ENCODE measurements at places on chromosomes 7 and 10.

- DNase-seq: no peak
These were observed 314.5 kb upstream of the AKR1E2 start for GRCh38 chr10:4511509-4511908.

- DNase-seq: no peak
These were observed 10.5 kb downstream of the PSPH start for GRCh38 chr7:56040730-56041129.

DNA sequence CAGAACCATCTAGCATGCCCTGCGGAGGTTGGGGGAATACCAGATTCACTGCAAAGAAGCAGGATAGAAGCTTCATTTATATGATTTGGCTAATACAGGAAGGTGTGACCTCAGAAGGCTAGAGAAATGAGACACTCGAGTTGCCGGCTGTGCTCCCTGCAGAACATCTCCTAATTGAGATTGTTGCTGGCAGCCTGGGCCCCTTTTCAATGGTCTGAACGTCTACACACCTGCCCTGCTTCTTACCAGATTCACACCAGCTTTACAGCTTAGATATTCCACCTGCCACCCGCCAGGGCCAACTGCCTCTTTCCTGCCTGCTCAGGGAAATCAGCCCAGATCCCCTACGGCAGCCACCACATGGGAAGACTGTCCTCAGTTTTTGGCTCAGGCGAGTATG is 475.3 kb upstream of the AUTS2 start:
- no peak for DNase-seq

DNA sequence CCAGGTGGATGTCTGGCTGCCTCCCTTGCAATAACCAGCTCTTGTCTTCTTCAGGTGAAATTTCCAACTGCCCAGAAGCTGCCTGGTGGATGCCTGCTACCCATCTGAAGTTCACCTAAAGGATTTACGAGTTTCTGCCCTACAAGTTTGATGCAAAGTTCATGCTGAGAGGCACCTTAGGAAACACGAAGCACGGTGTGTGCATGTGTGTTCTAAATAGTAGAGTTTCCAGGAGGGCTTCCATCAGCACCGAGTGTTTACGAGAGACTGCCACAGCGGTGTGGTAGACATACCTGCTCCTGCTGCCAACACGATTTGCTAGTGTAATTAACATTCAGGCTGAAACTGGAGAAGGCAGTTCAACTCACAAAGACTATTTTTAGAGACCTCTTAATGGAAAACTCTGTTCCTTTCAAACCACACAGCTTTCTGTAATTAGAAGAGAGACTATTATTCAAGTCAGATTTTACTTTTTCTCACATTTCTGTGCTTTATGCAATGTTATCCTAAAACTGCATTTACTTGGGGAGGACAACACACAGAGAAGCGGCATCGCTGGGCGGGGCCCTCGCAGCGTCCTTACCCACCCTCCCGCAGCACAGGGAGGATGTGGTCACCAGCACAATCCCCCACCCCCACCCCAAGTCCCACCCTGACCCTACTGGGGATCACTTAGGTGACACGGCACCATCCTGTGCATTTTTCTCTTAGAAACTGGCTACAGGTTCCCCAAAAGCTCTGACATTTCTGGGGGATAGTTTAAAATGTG is 15.5 kb upstream of the CPXM2 start:
- no peak for DNase-seq

DNA sequence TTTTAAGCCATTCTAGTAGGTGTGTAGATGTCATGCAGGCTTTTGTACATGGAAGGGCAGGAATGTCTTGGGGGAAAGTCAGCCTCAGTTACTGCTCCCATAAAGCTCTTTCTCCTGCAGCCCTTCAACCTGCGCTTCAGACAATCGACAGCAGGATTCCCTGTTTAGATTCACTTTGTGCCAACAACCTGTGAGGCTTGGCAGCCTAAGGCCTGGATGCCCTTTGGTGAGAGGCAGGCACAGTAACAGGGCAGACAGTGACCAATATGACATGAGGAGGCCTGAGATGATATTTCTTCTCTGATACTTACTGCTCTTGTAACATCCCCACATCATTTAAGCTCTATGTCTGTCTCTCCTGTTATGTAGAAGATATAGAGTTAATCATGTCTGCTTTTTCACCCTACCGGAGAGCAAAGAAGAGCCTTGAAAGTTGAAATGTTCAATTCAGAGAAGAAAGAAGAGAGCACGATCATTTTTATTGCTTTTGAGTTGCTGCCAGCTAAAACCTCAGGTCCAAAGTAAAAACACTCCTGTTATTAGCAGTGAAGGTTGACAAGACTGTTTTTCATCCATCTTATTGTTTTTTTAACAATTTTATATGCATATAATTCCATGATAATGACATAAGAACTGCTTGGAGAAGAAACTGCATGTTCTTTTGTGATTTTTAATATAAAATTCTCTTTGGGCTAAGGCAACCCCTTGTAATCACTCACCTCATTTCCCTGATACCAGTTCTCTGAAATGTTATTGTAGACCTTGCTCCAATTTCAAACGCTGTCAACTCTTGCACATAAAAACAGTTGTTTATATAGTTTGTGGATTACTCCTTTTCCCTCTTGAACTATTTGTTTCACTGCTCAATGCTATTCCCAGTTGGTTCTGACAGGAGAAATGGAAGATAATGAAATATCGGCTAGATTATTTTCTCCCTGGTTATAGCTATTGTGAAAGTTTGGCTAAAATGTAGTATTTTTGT is 140.9 kb downstream of the GALNT17 start:
- DNase-seq: no peak

- DNase-seq: no peak
These were observed 76.8 kb upstream of the LRRN3 start for GRCh38 chr7:111014079-111014478.

DNA sequence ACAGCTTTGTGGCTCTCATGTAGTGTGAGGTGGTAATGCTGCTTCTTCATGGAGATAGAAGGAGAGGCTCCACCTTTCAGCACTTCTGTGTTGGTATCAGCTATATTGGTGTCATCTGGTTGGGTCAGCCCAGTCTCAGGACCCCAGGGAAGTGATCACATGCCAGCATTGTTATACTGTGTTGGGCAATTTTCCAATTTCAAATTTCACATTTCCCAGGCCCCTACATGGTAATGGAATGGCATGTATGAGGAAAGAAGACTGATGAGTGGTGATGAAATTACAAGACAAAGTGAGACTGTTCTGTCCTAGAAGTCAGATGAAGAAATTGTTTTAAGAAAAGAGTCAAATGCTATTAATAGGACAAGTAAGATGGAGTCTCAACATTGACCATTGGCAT is 3.7 kb upstream of the AKR1C3 start:
- no peak for DNase-seq

GRCh38 chr10:128059266-128059981 is 66.8 kb downstream of the MKI67 start:
- no peak for DNase-seq

DNA sequence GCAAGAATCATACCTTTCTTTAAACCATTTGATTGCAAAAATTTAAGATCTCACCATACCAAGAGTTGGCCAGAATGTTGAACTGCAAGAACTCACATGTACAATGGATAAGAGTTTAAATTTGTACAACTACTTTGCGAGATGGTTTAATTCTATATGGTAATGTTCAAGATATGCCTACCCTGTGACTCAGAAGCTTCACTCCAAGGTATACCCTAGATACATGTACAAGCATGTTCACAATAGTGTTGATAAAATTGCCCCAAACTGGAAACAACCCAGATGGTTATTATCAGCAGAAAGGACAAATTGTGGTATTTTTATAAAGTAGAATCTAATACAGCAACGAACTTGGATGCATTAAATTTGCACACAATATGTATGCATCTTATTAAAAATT is 25.1 kb upstream of the RAB18 start:
- no peak for DNase-seq

DNA sequence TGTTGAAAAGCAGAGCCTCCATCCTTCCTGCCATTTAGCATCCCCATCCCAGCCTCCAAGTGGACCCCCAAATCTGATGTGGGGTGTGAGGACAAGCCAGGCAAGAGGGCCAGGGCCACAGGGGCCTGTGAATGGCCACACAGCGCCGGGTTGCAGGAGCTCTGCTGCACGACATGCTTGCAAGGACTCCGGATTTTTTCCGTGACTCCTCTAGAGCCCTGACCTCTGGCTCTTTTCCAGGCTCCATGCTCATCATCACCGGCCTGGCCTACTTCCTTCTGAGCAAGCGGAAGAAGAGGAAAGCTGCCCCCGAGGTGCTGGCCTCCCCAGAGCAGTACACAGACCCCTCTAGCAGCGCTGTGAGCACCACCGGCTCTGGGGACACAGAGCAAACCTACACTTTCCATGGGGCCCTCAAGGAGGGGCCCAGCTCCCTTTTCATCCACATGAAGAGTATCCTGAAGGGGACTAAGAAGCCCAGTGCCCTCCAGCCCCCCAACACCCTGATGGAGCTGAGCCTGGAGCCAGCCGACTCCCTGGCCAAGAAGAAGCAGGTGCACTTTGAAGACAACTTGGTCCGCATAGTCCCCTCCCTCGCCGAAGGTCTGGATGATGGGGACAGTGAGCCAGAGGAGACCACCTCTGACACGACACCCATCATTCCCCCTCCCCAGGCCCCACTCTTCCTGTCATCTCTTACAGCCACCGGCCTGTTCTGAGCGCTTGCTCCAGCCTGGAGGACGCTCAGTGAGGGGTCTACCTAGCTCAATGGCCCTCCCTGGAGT is 23.5 kb downstream of the TMEM72 start:
- no peak for DNase-seq

DNA sequence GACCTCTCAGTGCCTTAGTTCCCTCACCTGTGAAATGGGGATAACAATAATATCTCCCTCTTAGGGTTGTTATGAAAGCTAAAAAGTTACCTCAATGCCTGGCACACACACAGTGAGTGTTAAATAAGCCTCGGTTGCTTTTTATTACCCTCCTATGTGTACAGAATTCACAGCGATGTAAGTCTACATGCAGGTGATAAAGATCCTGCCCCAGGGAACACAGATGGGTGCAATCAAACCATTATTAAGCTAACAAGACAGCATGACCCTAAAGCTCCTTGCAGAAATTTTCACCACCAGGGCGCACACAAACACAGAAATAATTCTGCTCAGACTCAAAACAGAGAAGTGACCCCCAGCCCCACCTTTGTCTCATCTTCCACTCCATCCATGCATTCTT is 261.9 kb downstream of the SNX10 start:
- DNase-seq: no peak

DNA sequence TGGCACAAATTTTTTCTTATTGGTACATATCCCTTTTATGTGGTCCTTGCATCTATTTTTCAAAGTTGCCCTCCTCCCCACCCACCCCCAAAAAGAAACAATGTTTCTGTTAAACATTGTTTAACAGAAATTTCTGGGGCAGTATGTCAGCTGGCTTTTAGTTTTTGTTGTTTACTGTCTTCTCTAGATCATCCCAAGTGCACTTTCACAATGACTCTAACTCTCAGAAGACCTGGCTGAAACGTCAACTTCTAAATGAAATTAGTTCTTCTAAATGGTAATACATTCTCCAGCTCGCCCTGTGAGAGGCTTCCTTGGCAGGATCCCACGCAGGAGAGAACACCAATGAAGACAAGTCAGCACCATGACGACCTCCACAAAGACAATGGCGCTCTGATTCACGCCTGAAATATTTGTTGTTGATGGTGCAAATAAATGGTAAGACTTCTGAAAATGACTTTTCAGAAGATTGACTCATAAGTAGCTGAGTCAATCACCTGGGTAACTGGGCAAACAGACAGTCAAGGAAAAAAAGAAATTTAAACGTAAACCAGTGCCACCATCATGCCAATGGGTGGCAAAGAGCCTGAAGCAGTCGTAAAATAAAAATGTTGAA is 293.7 kb downstream of the FZD1 start:
- DNase-seq: no peak

DNA sequence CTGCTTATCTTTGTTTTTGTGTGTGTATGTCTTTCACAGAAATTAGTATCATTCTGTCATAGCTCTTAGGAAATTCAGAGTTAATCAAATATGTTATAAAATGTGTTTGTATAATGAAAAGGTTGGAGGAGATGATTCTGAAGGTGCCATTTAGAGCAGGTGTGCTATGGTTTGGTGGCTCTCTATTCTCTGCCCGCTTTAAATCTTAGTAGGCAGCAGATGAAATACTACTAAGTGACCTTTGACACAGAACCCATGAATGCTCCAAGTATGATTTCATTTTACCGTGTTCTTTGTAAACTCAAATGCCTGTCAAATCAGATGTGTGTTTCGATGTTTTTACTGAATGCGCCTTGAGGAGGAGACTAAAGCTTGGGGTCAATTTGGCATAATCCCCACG is 24.5 kb downstream of the ZEB1 start:
- DNase-seq: no peak

DNA sequence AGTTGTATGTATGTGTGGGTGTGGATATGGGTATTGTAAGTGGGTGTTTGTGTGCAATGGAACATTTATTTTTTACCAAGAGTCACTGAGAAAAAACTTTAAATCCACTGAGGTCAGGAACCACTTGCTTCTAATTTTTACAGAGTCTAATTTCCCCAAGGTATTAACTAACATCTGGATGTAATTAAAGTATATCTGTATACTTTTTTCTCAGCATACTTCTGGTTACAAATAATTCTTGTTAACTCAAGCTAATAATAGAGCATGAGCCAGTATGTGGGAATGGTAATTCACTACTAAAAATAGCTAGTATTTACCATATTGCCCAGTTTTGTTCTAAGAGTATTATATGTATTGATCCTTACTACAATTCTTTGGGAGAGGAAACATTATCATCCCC is 24.6 kb upstream of the STEAP4 start:
- DNase-seq: no peak

- DNase-seq: no peak
These were observed 56.9 kb downstream of the HDAC9 start for GRCh38 chr7:18552316-18552916.

DNA sequence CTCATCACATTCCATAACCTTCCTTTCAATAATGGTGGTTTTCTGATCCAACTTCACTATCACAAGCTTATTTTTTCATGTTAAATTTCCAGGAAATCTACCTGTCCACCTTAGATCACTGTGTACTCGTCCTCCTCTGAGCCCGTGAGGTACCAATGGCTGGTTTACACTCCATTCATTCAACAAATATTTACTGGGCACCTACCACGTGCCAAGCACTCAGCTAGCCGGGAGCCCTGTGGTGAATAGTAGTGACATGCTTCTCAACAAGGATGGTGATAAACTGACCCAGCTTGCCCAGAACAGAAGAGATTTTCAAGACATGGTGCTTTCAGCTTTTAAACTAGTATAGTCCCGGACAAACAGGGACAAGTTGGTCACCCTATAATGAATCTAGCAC is 98.2 kb downstream of the FAM204A start:
- DNase-seq: no peak

DNA sequence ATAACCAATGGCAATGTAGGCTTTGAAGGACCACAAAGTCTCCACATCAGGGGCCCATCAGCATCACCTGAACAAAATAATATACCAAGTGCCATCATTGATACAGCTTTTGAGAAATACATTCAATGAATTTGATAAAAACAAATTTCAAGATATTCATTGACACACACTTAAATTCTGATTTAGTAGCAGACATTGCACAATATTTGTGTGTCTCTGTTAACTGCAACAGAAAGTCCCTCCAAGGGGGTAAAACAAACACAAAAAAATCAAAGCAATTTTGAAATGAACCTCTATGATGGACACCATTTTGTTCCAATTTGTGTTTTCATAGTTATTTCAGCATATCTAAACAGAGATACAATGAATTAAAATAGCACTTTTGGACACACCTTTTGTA is 86.8 kb upstream of the RSU1 start:
- DNase-seq: no peak
